ENCODE measurements at places on chromosomes 3 and 15.

GRCh38 chr15:50552238-50552637 lies 5.8 kb upstream of the USP50 start:
- DNase-seq = no peak

DNA sequence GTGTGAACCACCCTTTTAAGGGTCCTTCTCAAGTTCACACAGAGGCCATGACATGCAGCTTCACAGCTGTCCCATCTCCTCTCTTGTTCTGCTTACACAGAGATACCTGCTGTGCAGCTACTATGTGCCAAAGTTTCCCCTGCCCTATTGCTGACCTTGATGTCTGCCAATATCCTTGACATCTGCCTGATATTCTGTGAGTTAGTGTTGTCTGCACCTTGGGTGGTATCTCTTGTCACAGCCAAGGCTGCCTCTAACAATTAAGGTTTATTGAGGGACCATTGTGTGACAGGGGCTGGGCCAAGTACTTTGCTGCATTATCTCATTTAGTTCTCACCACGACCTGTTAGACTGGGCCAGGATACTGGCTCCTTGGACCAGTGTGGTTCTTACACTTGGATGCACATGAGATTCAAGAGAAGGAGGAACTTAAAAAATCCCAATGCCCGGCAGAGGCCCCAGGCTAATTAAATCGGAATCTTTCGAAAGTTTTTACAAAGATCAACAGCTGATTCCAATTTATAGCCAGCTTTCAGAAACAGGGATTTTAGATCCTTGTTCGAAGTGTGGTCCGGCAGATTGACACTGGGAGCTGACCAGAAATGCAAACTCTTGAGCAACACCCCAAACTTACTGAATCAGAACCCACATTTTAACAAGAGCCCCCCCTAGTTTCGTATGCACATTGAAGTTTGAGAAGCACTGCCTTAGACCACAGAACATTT lies 178.6 kb downstream of the SATB1 start:
- no peak for DNase-seq

GRCh38 chr15:63060699-63061098 lies 18.2 kb downstream of the TPM1 start:
- DNase-seq = no peak

DNA sequence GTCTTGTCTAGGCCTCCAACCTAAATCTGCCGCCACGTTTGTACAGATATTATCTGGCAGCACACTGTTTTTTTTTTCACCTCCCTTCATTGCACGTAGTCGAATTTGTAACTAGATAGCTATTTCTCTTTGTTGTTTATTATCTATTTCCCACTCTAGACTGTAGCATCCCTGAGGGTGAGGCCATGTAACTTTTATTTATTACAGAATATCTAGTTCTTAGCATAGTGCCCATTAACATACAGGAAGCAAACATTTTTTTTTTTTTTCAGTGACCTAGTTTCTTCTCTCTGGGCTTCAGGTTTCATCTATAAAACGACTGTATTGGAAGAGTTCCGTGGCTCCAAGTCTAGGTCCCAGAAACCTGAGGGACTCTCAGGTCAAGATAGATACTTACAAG lies 354.3 kb downstream of the FGF12 start:
- DNase-seq = no peak

- DNase-seq = no peak
These were observed 65.6 kb downstream of the MAP4 start for GRCh38 chr3:47950453-47951169.

All from GM23248 (cell line).